H1 (cell line): ENCODE measurements at places on chromosomes 5 and 9. TPM values are rescaled to one million over a fixed set of nuclear protein-coding genes. Genes with fewer than 3 reads are reported as not detected.

DNA sequence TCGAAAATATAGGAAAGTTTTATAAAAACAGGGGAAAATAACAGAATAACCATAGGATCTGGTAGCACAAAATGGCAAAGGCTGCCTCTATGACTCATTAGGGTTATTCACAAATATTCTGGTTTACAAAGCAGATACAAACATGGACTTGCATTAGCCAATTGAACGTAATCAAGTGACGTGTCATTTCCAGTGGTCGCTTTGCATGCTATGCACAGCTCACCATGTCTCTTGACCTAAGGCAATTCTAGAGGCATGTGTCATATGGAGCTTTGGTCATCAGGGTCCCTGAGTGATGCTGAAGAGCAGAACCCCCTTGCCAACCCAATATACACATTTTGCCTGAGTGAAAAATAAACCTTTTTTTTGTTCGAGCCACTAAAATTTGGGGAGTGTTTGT lies 158.8 kb downstream of the TMEM161B start:
- H3K4me1 ChIP-seq = no peaks in the 10 kb centered on the region
- no peak for DNase-seq
- no peak overlapping the region for H3K27ac ChIP-seq
- no peaks in the 10 kb centered on the region for H3K27me3 ChIP-seq
- no peaks in the 10 kb centered on the region for H3K36me3 ChIP-seq
- H3K4me3 ChIP-seq = no peak overlapping the region

GRCh38 chr5:71943874-71944273 lies 163.4 kb upstream of the MAP1B start:
- no peak overlapping the region for H3K4me3 ChIP-seq
- H3K4me1 ChIP-seq = peaks cover 9% of the 10 kb centered on the region
- no peaks in the 10 kb centered on the region for H3K27me3 ChIP-seq

GRCh38 chr5:116521173-116521872 lies 53.3 kb downstream of the SEMA6A start:
- DNase-seq = no peak
- peaks cover 14% of the 10 kb centered on the region for H3K4me1 ChIP-seq
- no peak overlapping the region for H3K4me3 ChIP-seq
- no peaks in the 10 kb centered on the region for H3K27me3 ChIP-seq

DNA sequence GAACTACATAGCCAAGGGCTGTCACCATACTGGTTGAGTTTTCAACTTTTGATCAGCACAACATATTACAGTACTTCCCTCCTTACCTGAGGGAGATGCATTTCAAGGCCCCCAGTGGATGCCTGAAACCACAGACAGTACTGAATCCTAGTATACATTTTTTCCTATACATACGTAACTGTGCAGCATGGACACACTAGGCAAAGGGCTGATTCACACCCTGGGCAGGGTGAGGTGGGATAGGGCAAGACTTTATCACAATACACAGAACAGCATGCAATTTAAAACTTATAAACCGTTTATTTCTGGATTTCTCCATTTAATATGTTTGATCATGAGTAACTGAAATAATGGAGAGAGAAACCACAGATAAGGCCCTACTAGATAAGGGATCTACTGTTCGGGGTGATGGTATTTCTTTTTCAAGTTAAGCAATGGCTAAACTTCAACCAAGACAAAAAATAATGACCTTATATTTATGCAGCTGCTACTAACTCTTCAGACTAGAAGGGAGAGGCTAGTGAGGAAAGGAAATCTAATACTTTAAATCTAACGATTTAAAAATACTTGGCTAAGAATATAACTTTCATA lies 186.9 kb upstream of the GNA14 start:
- H3K4me3 ChIP-seq = no peak overlapping the region
- H3K27me3 ChIP-seq = no peaks in the 10 kb centered on the region
- H3K27ac ChIP-seq = no peak overlapping the region
- no peaks in the 10 kb centered on the region for H3K36me3 ChIP-seq
- DNase-seq = no peak
- no peaks in the 10 kb centered on the region for H3K4me1 ChIP-seq

DNA sequence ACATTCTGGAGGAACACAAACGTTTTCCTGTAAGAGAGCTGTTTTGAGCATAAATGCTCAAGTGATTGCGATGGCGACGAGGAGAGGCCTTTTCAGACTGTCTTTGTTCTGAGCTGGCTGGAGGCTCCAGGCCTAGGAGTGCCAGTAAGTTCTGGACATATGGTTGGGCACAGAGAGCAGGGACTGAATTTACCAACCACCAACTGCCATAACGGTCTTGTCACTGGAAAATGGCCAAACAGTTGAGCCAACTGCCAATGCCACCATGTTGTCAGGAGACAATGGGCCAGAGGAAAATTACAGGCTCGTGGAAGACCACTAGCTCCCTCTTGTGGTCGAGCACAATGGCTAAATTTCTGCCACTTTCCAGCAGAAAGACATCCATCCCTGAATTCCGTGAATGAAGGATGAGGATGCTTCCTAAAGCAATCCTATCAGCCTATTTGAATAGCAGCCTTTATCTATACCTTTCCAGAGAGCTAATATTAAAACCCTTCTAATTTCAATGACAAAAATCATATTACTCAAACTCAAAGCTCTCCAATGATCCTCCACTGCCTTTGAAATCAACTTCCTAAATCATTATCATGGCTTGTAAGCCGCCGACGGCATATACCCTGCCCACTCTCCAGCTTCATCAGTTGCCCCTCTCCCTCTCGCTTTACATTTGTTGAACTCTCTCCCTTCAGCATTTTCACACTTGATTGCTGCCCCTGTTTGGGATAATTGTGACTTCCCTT lies 66.9 kb upstream of the GLIS3 start:
- no peak overlapping the region for H3K27ac ChIP-seq
- DNase-seq = peak; percentile 33
- H3K4me1 ChIP-seq = 0 out of 2 replicates have a peak, but pooled peaks cover 1% of the 10 kb centered on the region
- H3K36me3 ChIP-seq = no peaks in the 10 kb centered on the region

DNA sequence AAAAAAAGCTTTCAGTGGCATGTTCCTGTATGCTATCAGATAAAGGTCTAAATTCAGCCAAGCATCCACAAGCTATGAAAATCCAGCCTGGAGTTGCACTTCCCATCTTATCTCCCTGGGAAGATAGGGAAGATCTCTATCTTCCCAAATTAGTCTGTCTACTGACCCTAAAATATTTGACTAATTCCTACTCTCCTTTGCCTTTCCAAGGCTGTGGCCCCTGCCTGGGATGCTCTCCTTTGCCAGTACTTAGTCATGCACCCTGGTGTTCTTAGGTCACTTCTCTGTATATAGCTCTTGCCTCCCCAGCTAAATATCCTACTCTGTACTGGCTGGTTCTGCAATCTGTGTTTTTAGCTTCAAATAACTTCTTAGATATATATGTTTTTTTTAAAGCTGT lies 44.0 kb upstream of the PLPP1 start:
- H3K4me1 ChIP-seq = no peaks in the 10 kb centered on the region
- H3K36me3 ChIP-seq = no peaks in the 10 kb centered on the region

GRCh38 chr5:16592255-16592654 lies 24.5 kb downstream of the RETREG1 start:
- H3K27ac ChIP-seq = no peak overlapping the region
- H3K27me3 ChIP-seq = no peaks in the 10 kb centered on the region
- no peaks in the 10 kb centered on the region for H3K4me1 ChIP-seq
- H3K4me3 ChIP-seq = no peak overlapping the region
- H3K36me3 ChIP-seq = no peaks in the 10 kb centered on the region
- no peak for DNase-seq

- no peaks in the 10 kb centered on the region for H3K27me3 ChIP-seq
- H3K36me3 ChIP-seq = no peaks in the 10 kb centered on the region
- no peak overlapping the region for H3K27ac ChIP-seq
- no peaks in the 10 kb centered on the region for H3K4me1 ChIP-seq
- DNase-seq = no peak
Observed at GRCh38 chr9:106577121-106577520, 285.8 kb upstream of the ZNF462 start.

GRCh38 chr5:87885758-87886157 lies 382.9 kb downstream of the TMEM161B start:
- no peak overlapping the region for H3K4me3 ChIP-seq
- DNase-seq = no peak
- no peak overlapping the region for H3K27ac ChIP-seq
- no peaks in the 10 kb centered on the region for H3K4me1 ChIP-seq

GRCh38 chr9:118459913-118460312 lies 755.7 kb downstream of the TLR4 start:
- H3K4me1 ChIP-seq = no peaks in the 10 kb centered on the region
- H3K27me3 ChIP-seq = no peaks in the 10 kb centered on the region
- no peaks in the 10 kb centered on the region for H3K36me3 ChIP-seq
- no peak overlapping the region for H3K4me3 ChIP-seq

- H3K27me3 ChIP-seq = no peaks in the 10 kb centered on the region
- H3K4me3 ChIP-seq = no peak overlapping the region
- H3K36me3 ChIP-seq = no peaks in the 10 kb centered on the region
- no peak for DNase-seq
- H3K27ac ChIP-seq = no peak overlapping the region
Observed at GRCh38 chr9:78781681-78782080, 484.8 kb downstream of the PSAT1 start.

DNA sequence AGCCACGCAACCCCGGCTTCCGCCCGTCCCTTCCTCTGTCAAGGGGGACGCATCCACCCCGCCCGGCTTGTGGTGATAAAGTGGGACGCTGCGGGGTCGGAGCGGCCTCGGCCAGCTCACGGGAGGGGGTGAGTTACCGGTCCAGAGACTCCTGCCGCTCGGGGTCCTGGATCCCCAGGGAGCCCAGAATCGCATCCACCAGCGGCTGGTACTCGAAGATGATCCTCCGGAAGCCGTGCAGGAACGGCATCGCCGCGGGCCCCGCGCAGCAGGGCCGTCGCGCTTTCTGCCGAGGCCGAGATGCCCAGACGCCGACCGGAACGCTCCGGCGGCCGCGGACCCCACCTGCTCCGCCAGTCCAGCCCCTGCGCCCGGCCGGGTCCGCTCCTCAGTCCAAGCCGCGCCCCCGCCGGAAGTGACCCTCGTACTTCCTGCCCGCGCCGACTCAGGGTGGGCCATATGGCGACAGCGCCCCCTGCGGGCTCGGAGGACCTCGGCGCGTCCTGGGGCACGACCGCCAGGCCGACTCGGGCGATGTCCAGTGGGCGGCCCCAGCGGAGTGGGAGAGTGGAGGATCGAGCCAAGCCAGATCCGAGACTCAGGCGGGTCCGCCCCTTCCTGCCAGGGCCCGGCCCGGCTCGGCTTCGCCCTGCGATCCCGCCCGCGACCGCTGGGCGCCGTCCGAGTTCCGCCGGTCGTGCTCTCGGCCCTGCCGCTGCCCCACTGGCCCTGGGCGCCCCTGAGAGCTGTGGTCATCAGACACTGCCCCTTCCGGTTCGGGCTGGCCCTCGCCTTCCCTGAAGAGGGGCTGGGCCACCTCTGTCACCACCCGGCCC lies at the start of gene ASB6:
TSS of gene ASB6 (minus strand) at position 402 of the 836 bp plus-strand sequence. CDS start at position 250, 152 bp downstream.
- peak within 1 kb of the TSS; percentile 83 for H3K4me3 ChIP-seq
- peak; percentile 100 for DNase-seq
- peaks cover 12% of the 10 kb centered on the region; the same call in 1 of the 2 replicates for H3K36me3 ChIP-seq
- no peak within 1 kb of the TSS for H3K27ac ChIP-seq
- H3K4me1 ChIP-seq = peaks cover 6% of the 10 kb centered on the region; the same call in 1 of the 2 replicates
- H3K27me3 ChIP-seq = no peaks in the 10 kb centered on the region

DNA sequence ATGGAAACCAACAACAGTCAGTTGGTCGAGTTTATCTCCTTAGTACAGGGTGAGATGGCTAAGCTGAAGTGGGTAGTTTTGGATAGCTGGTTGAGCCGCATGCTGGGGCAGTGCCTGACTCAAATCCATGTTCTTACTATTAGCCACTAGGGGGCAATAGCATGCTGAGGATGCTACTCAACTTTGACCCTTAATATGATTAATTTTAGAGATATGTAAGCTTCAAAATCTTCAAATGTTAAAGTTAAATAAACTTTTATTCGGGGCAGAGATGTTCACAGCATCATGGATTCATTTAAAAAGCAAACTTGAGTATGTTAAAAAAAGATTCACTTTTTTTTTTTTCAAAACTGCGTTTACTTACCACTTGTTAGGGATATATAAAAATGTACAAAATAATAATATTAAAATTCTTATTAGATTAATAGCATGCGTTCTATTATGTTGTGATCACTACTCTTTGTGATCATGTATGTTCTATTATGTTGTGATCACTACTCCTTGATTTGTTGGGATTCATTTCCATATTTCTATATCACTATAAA lies 57.0 kb downstream of the C9orf153 start:
- no peak for DNase-seq
- peaks cover 2% of the 10 kb centered on the region for H3K4me1 ChIP-seq
- H3K4me3 ChIP-seq = no peak overlapping the region
- no peak overlapping the region for H3K27ac ChIP-seq
- no peaks in the 10 kb centered on the region for H3K27me3 ChIP-seq
- H3K36me3 ChIP-seq = no peaks in the 10 kb centered on the region

GRCh38 chr5:158922816-158923215 lies 176.9 kb downstream of the EBF1 start:
- H3K36me3 ChIP-seq = no peaks in the 10 kb centered on the region
- H3K27ac ChIP-seq = no peak overlapping the region
- no peak for DNase-seq
- no peak overlapping the region for H3K4me3 ChIP-seq
- H3K4me1 ChIP-seq = peaks cover 2% of the 10 kb centered on the region; the same call in 1 of the 2 replicates

DNA sequence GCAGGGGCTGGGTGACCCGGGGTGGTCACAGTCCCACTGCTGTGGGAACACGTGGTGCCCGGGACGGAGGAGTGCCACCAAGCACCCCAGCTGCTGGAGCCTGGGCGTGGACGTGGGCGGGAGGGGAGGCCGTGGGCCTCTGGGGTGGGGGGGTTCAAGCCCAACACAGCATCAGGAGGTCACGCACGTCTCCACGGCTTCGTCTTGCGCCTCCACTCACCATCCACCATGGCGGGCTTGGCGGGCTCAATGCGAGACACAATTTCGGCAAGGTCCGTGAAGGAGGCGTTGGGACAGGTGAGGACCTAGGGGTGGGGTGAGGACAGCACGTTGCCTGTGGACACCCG lies 2.2 kb upstream of the NSMF start:
- no peak overlapping the region for H3K4me3 ChIP-seq
- no peak overlapping the region for H3K27ac ChIP-seq
- DNase-seq = no peak
- H3K4me1 ChIP-seq = peaks cover 14% of the 10 kb centered on the region
- H3K27me3 ChIP-seq = no peaks in the 10 kb centered on the region
- no peaks in the 10 kb centered on the region for H3K36me3 ChIP-seq

GRCh38 chr5:6636293-6636692 lies 3.1 kb downstream of the SRD5A1 start:
- H3K27ac ChIP-seq = no peak overlapping the region
- H3K36me3 ChIP-seq = no peaks in the 10 kb centered on the region; the same call in 1 of the 2 replicates
- no peak overlapping the region for H3K4me3 ChIP-seq
- no peaks in the 10 kb centered on the region; the same call in 1 of the 2 replicates for H3K4me1 ChIP-seq

The INSL6 gene
- not detected in 2 replicates for total RNA-seq

The SEMA4D gene
- total RNA-seq = 63.1 and 70.4 TPM in 2 replicates

The IL3 gene
- not detected in 2 replicates for total RNA-seq

The PCDHGA1 gene
- total RNA-seq = 0.84 and 0.89 TPM in 2 replicates

The RELL2 gene
- 18.6 and 19.2 TPM in 2 replicates for total RNA-seq

The CMYA5 gene
- total RNA-seq = 0.65 and 0.95 TPM in 2 replicates

The PCDHGA8 gene
- total RNA-seq = 1.4 and 1.7 TPM in 2 replicates

The SMIM23 gene
- total RNA-seq = not detected in 2 replicates
